ENCODE measurements at places on chromosomes 7 and 10.

DNA sequence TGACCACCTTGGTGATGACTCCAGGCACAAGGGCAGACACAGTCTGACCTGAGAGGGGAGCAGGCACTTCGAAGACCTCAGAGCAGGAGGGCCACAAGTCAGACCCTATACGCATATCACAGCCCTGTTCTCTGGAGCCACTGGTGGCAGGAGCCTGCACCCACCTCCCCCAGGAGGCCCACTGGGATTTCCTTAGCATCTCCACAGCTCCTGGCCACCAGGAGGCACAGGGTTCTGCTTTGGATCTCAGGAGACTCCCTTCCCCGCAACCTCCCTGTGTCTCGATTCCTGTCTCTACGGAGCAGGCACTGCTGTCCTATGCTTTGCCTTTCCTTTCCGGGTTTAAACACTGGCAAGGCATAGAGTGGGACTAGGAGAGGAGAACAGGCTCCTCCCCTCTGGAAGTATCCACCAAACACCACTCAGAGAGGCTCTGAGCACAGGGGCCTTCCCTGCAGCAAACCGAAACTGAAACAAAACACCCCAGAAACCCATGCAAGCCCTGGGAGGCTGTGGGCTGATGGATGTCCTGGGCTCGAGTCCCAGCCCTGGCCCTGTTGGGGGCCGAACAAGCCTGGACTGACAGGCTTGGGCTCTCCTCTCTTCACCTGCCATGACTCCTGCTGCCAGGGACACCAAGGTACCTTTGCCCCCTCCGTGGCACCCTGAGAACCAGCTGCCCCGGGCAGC lies 166.3 kb downstream of the NEURL1 start:
- DNase-seq = no peak

- no peak for DNase-seq
Observed at GRCh38 chr10:23643111-23643780, 204.4 kb downstream of the OTUD1 start.

GRCh38 chr10:106169241-106169640 lies 995.3 kb downstream of the SORCS1 start:
- no peak for DNase-seq

GRCh38 chr7:151261529-151261928 lies 13.0 kb upstream of the SMARCD3 start:
- no peak for DNase-seq

DNA sequence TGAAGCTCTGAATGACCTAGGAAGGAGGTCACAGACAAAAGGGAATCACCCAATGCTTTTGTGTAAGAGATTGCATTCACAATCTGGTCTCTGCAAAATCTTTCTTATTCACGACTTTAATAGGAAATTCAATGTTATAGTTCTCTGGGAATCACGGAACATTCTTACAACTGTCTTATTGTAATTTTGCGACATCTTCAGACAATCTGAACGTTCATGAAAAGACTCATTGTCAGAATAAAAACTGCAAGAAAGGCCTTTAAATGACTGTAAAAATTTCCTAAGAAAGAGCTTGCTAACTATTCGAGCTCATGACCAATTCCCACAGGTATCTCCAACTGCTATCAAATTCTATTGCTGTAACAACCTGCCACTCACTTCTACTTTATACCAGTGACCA lies 130.7 kb downstream of the DGKI start:
- no peak for DNase-seq

GRCh38 chr10:60114765-60115586 lies 208.6 kb upstream of the CCDC6 start:
- no peak for DNase-seq

- DNase-seq = no peak
Observed at GRCh38 chr7:105219771-105220160, 169.0 kb downstream of the SRPK2 start.

GRCh38 chr7:95102662-95103061 lies 195.3 kb downstream of the PPP1R9A start:
- DNase-seq = no peak

GRCh38 chr7:6252341-6252746 lies 20.1 kb downstream of the CYTH3 start:
- no peak for DNase-seq

DNA sequence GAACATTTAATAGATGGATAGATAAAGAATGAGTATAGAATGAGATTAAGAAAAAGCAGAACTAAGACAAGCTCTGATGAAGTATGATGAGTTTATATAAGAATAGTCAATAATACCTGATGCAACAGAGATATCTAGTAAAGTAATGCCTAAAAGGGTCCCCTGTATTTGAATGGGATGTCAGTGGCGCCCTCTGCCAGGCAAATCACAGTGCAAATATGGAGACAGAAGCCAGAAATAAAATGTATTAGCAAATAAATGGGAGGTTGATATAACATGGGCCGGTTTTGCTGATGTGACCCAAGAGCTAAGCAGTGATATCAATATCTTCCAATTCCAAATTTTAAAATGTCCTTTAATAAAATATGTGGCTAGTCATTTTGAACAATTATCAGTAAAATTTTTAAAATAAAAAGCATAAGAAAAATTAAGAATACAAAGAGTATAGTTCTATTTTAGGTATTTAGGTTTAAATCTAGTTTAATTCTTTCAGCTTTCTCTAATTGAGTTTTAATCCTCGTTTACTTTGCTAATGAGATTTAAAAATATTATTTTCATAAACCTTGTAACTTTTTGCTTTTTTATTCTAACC lies 62.6 kb downstream of the ADK start:
- DNase-seq = no peak

- no peak for DNase-seq
Observed at GRCh38 chr10:76023007-76023406, 591.6 kb downstream of the LRMDA start.

DNA sequence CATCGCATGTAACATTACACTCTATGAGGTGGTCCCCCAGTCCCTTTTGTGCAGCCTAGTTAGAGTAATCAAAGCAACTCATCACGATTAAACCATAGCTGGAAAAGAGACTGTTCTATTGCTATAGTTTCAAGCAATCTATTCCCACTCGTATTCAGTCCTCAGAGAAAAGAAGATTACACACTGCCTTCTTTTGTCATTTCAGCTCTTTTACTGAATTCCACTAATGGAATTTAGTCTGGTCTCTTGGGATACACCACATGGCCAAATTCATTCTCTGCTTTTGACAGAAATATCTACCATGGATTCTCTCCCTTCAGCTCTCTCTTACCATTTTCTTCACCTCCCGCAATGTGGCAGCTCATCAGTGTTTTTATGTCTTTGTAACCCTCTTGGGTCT lies 108.9 kb upstream of the HDAC9 start:
- no peak for DNase-seq

DNA sequence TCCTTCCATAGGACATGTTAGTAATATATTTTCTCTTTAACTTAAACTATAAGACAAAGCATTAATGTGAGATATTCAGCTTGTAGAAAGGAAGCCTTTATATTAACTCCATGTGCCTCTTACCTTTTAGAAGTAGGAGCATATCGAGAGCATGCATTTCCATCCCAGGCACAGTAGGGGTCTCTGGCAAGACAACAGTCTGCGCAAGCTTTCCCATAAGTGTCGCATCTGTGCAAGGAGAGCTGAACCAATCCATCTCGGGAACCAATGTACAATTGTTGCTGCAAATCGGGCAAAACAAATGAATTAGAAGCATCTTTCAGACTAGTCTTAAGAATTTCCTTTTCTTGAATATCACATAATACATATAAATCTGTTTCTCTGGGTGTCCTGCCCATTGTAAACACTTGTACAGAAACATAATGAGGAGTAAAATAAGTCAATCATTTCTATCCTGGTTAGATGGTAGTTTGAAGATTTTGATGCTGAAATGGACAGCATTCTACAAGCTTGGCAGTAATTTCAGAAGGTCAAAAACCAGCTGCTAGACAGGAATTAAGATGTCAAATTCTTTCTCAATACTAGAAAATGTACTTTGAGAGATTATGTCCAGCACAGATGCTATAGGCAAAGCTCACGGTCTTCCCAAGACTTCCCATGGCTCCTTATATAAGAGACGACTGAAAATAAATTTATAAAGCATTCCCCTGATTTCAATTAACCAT lies 171.8 kb downstream of the SEMA3D start:
- DNase-seq = no peak
